ENCODE measurements at places on chromosomes 5 and 9.

- DNase-seq = no peak
These were observed 130.1 kb upstream of the FST start for GRCh38 chr5:53350368-53350767.

- DNase-seq = no peak
These were observed 48.9 kb downstream of the ZNF608 start for GRCh38 chr5:124697501-124697900.

DNA sequence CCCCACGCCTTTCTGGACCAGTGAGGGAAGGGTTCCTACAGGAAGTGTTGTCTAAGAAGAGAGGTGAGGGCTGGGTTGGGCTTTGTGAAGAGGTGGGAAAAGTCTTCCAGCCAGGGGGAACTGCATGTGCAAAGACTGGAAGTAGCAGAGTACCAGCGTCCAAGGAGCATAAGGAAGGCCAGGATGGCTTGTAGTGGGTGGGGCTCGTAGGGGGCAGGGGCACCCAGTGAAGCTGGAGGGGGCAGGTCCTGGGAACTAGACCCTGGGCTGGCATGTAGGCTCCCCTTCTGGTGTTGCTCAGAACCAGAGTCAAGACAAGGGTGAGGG, 20.4 kb downstream of the PRRX2 start:
- DNase-seq = no peak

- DNase-seq = no peak
These were observed 18.5 kb downstream of the ZSWIM6 start for GRCh38 chr5:61350535-61350934.

- DNase-seq = no peak
These were observed 137.0 kb downstream of the PDE4D start for GRCh38 chr5:59756373-59757035.

DNA sequence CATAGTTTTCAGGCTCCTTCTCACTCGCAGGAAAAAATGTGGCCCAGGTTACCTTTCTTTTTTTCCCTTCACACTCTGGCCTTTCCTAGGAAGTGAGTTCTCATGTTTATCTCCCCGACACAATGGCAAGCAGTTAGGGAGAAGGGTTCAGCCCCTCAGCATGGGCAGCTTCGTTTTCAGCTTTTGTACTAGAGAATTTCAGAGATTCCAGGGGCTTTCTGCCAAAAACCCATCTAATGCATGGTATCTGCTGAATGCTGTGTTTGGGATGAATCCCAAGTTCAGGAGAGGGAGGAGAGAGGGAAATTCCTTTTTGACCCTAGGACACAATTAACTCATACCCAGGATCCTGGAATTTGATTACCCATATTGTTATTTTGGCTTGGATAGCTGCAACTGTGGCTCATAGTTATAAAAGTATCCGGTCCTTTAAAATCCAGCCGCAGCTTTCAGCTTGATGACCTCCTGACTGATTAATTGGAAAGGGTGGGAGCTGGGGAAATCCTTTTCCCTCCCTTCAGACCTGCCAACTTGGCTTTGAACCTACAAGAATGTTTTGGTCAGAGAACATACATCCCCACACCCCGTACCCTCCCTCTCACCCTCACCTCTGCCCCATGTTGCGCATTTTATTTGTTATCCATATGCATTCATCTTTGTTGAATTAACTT, 78.4 kb downstream of the TMEM252 start:
- DNase-seq = no peak

- DNase-seq = no peak
These were observed at the start of gene POU5F2 for GRCh38 chr5:93741136-93741811. POU5F2 (minus strand) TSS chr5:93741600; CDS start chr5:93741563, 37 bp downstream.

DNA sequence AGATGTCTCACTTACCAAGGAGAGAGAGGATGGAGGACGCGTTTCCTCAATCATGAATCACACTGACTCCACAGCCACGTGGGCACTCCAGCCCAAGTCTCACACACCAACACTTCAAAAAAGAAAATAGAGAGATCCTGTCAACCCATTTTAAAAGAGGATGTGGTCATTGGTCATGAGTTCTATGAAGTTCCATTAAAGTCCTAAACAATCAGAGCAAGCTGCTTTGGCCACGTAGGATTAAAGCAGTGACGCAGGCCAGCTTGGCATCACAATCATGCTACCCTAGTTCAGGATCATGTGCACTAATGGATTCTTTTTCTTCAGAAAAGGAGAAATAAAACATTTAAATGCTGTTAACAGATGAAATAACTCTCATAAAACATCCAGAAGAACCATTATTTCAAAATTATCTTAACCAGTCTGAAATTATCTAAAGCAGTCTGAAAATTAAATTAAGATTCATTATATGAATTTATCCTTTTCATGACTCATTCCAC, 108.1 kb downstream of the SEMA5A start:
- DNase-seq = no peak

GRCh38 chr5:107365320-107366109, 305.2 kb downstream of the EFNA5 start:
- no peak for DNase-seq

- no peak for DNase-seq
These were observed 8.2 kb downstream of the CERCAM start for GRCh38 chr9:128428644-128429512.

DNA sequence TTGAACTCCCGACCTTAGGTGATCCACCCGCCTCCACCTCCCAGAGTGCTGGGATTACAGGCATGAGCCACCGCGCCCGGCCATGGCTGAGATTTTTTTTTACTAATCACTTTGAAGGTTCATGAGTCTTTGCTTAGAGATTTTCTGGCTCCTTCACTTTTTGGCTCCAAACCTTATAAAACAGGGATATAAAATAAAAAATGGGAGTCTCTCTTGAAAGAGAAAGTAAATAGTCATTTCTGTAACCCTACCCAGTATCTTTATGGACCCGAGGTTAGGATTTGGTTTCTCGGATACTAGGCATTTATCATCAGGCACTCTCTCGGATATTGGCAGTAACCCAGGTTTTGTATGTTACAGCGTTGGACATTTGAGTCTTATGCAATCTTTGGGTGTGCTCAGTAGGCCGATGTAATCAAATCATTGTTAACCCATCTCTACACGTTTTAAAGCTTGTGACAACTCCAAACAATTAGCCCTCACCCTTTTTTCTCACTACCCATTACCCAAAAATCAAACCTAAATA, 25.3 kb downstream of the STXBP1 start:
- DNase-seq = no peak

DNA sequence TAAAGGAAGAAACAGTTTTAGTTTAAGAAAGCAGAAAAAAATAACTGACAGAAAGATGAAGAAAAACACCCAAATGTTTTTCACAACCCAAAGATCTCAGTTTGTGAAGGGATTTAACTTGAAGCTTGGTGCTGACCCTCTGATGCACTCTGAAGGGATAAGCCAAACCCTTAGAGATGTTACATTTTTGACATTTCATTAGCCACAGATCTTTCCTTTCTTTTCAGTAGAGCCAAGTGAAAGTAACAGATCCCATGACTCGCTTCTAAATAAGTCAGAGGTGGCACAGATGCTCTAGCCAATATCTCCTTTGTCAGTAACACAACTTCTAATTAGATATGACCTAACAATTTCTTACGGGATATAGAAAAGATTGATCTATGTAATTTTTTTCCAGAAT, 394.5 kb upstream of the EDIL3 start:
- no peak for DNase-seq

- no peak for DNase-seq
These were observed 13.0 kb downstream of the PTGES2 start for GRCh38 chr9:128114326-128115186.

DNA sequence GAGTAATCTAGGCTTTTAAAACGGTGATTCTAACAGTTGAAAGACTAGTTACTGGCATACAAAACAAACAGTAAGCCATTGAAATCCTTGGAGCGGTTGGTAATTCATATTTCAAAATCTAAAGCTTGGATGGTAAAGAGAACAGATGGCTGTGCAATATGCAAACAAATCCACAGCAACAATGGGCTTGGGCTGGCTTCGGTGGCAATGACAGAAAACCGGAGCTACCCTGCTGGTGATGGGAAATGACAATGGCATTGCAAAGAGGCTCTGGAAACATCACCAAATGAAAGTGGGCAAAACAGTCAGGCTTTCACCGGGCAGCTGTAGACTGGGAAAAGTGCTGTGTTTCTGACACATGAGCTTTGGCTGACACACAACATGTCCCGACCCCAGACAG, 42.2 kb downstream of the MED27 start:
- no peak for DNase-seq

- no peak for DNase-seq
These were observed 52.0 kb upstream of the ABL1 start for GRCh38 chr9:130782886-130783530.

- DNase-seq = no peak
These were observed 4.2 kb downstream of the TRIM7 start for GRCh38 chr5:181200816-181201215.

- no peak for DNase-seq
These were observed 303.7 kb downstream of the RAB3C start for GRCh38 chr5:58886315-58887207.

DNA sequence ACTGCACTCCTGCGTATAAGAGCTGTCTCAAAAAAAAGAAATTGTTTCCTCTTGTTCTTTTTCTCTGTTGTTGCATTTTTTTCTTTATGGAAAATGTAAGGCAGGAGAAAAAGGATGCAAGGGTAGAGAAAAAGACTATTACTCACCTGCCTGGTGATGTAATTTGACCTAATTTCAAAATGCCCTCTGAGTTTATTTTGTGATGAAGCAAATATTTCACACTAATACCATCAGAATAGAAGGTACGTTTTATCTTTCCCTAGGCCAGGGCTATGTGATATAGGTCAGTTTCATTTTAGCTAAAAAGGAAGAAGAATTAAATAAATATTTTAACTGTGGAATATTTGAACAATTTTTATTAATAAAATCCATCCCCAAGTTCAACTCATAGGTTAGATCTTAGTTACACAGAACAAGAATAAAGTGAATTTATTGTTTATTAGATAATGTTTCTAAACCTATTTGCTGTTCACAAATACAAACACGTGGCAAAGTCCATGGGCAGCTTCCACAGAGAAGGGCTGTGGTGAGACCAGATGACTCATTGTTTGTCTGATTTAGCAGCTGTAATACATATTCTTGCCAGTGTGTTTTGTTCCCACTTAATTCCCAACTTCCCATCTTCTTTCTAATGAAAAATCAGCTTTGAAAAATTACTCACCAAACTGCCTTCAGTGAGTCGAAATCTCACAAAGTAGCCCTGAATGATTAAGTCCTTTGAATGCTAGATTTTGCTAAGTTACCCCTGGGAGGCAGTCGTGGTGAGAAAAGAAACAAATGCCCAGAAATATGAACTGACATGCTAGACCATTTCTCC, 52.8 kb upstream of the CCDC112 start:
- DNase-seq = no peak

GRCh38 chr9:70415041-70415440, 584 bp upstream of the KLF9 start:
- DNase-seq = no peak

GRCh38 chr5:177435847-177436536, 9.5 kb downstream of the GRK6 start:
- no peak for DNase-seq

GRCh38 chr5:155167736-155168135, 154.2 kb downstream of the KIF4B start:
- DNase-seq = no peak

- no peak for DNase-seq
These were observed 21.5 kb downstream of the SLC6A7 start for GRCh38 chr5:150211156-150212030.

DNA sequence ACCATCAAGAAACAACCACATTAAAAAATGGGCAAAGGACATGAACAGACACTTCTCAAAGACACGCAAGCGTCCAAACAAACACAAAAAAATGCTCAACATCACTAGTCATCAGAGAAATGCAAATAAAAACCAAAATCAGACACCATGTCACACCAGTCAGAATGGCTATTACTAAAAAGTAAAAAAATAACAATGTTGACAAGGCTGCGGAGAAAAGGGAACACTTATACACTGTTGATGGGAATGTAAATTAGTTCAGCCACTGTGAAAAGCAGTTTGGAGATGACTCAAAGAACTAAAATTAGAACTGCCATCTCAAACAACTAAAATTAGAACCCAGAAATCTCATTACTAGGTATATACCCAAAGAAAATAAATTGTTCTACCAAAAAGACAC, 80.4 kb downstream of the CAAP1 start:
- no peak for DNase-seq

DNA sequence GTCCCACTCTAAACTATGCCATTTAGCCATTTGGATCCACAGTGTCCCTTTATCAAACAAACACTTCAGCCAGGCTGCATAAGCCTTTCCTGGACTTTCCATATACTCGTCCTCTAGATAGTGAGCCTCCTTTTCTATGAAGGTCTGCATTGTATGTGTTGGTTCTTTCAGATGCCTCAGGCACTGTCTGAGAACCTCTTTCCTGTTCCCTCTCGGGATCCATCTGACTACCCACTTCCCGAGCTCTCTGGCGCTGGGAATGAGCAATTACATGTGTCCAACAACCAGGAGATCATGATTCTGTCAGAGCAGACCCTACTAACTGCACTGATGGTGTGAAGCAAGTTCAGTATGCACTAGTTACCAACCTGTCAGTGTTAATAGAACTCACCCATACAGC, 14.2 kb downstream of the SMC2 start:
- DNase-seq = no peak

DNA sequence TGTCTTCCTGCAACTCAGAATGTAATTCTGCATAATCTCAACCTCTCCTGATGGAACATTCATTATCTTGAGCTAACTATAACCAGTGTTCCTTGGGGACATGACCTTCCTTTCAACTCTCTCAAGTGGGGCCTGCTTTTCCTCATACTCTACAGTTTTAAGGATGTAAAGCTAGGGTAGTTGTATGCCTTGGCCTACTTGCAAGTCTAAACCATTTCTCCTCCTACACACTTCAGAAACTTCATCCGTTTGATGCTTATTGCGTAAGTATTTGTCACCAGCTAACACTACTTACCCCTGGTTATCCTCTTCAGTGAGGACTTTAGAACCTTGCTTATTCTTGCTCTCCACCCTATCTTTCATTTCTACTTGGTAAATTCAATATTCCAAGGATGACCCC, 548.9 kb downstream of the HINT1 start:
- DNase-seq = no peak

DNA sequence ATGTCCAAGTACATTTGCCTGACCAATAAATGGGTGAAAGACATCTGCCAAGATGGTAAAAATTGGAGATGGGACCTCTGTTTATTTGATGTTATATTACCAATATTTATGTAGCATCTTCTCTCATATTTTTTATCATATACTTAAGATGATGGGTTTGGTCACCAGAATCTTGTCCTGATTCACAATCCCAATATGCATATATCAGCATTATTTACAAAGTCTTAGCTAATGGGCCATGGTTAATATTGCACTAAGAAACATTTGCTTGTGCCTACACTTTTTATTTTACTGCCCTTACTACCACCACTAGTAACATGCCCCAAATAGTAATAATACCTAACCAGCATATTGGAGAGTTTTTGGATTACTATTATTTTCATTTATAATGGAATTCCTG, 116.7 kb downstream of the CHSY3 start:
- no peak for DNase-seq

- DNase-seq = no peak
These were observed 89.7 kb upstream of the IRX2 start for GRCh38 chr5:2841208-2841607.

DNA sequence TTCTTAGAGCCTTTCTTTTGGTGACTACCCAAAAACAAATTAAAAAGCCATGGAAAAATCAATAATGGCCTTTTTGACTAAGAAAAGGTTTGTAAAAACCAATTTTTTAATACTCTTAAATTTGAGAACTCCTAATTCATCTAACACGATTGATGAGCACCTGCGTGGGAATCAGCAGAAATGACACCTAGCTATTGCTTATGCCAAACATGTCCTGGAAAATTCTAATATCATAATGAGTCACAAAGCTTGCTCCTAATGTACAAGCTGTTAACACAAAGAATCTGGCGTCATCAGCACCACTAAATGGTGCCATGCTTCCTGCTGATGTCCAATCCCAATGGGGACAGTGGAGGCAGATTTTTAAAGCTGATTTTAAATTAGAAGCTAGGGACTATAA, 146.2 kb upstream of the LRRTM2 start:
- DNase-seq = no peak

Data from thoracic aorta (tissue), 2 donors.